NCI-H1436 (cell line): ENCODE measurements at places on chromosomes 2 and 18.

DNA sequence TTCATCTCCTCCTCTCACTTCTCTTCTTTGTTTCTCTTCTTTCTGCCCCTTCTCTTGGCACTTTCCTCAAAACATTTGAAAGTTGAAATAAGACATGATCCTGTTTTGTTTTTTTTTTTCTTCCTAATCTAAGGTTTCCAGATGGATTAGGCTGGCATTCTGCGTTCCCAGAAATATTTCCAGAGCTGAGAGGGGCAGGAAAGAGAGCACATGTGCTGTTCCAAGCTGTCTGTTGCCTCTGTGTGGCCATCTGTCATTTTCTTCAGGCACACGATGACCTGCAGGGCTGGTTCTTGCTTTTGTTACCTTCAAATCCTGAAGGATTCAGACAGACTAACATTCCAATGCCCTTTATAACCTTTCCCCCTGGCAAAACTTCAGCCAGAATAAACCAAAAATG is 142.9 kb downstream of the RNF144A start:
- no peak for DNase-seq

DNA sequence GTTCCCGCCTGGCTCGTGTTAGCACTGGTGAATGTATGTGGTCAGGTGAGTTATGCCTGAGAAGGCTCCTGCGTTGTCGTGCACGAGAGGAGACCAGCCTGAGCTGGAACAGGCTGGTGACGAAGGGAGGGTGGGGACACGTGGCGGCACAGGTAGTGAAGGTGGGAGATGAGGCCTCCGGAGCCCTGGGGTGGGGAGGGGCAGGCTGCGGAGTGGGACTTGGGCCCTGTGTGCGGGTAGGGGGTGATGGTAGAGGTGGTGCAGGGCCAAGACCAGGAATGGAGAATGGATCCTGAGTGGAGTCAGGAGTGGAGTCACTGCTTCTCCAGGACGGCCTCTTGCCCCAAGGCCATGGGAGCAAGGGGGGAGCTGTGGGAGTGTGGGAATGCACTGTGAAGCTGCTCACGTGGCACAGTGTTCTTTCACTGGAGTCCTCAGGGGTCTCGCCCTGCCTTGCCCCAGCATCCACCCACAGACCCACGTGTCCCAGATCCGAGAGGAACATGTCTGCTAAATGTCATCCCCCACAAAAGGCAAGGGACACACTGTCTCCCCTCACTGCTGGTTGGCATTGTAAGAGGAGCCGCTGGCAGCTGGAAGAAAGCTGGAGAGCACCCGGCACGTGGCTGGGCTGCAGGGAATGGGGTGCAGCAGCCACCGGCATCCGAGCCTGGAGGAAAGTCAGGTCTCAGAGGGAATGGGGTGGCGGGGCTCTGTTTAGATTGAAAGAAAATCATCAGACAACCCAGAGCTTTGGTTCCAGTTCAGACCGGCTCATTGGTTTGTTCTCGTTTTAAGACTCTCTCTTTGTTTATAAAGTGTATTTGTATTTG is 63.7 kb downstream of the CYP26B1 start:
- DNase-seq = no peak

- DNase-seq = no peak
These were observed 24.9 kb downstream of the FHL2 start for GRCh38 chr2:105373895-105374401.

DNA sequence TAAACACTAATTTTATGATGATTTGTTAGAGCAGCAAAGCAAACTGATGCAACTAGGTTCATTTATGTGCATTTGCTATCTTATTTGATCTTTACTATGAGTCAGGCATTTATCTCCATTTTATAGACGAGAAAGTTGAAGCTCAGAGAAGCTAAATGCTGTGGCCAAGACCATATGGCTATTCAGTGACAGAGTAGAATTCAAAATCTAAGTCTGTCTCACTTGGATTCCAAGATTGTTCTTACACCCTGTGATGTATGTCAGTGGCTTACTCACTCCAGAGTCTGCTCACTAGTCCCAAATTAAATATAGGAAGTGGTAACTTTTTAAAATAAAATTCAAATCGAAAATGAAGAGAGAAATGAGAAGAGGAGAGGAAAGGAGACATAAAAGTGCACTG is 114.0 kb upstream of the DDX18 start:
- no peak for DNase-seq

DNA sequence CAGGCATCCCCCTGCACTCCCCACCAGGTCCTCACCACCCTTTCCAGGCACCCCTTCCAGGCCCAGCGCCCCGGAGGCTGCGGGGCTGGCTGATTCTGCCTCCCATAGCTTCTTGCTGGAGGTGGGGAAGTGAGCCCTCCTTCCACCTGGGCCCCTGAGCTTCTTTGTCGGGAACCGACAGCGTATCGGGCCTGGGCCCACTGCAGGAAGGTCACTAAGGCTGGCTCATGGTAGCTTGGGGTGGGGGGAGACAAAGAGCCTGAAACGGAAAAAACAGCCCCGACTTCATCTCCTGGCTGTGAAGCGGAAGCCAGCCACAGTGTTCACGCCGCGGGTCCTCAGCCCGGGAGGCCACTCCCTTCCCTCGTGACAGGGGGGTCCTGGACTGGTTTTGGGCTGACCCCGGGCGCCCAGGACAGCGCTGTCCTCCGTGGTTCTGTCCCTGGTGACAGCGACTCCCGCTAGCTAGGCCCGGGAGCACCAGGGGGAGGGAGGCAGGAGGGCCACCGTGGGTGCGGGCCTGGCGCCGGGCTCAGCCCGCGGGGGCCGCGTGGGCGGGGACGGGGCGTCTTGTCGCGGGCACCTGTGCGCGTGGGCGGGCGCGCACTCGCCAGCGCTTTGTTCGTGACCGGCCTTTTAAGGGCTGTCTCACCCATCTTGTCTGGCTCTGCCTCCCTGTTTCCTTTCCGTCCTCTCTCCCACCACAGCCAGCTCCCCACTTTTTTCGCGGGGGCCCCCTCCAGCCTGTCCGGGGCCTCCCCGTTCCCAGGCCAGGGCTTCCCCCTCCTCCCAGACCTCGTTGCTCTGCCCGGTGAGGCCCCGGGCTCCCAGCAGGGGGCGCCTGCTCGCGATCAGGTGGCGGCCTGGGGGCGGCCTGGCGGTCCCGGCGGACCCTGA is 64.9 kb downstream of the DNMT3A start:
- no peak for DNase-seq

GRCh38 chr2:106147159-106147558 is 46.9 kb downstream of the UXS1 start:
- DNase-seq = no peak

- no peak for DNase-seq
These were observed 62.6 kb upstream of the STK17B start for GRCh38 chr2:196233805-196234475.

DNA sequence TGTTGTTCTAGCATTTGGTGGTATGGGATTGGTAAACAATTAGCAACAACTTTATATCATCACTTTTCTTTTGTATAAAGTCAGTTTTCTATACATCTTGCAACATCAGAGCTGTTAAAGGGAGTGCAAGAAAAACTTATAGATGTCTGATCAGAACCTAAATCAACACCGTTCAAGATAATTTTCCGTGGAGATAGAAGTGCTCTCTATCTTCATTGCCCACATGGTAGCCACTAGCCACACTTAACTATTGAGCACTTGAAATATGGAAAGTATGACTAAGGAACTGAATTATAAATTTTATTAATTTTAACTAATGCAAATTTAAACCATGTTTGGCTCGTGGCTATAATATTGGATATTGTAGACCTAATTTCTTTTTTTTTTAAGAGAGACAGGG is 5.2 kb downstream of the TTC27 start:
- DNase-seq = no peak

- no peak for DNase-seq
These were observed 5.3 kb downstream of the LHCGR start for GRCh38 chr2:48750128-48750739.

GRCh38 chr2:47019961-47020681 is 104.5 kb upstream of the MCFD2 start:
- no peak for DNase-seq

DNA sequence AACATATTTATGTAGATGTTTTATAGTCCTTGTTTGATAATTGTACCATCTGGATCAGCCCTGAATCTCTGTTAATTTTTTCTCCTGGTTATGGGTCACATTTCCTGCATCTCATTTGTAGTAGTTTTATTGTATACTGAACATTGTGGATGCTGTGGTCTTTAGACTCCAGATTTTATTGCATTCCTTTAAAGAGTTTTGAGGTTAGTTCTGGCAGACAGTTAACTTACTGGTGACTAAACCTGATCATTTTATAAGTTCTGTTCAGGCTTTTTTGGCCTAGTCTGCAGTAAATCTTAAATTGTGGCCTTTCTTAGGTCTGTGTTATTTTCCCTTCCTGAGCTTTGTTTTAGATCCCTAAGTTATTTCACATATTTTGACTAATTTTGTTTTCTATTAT is 84.3 kb downstream of the FANCL start:
- no peak for DNase-seq

DNA sequence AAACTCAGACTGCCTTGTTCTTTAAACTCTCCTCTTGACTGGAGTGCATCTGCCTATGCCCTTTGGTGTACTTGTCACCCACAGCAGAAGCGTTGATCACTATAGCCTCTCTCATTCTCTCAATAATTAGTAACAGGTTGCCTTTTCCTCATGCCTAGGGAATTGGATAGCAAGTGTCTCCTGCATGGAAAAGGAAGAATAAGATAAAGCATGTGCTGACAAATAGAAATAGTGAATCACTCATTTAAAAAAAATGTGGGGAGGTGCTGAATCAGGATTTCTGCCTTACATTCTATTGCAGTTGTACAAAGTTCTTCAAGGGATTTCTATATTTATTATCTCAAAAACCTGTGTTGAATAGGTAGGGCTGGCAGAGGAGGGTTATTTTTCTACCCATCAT is 323.0 kb downstream of the TXNL1 start:
- DNase-seq = no peak

GRCh38 chr18:59279193-59279592 is 5.9 kb upstream of the RAX start:
- no peak for DNase-seq

DNA sequence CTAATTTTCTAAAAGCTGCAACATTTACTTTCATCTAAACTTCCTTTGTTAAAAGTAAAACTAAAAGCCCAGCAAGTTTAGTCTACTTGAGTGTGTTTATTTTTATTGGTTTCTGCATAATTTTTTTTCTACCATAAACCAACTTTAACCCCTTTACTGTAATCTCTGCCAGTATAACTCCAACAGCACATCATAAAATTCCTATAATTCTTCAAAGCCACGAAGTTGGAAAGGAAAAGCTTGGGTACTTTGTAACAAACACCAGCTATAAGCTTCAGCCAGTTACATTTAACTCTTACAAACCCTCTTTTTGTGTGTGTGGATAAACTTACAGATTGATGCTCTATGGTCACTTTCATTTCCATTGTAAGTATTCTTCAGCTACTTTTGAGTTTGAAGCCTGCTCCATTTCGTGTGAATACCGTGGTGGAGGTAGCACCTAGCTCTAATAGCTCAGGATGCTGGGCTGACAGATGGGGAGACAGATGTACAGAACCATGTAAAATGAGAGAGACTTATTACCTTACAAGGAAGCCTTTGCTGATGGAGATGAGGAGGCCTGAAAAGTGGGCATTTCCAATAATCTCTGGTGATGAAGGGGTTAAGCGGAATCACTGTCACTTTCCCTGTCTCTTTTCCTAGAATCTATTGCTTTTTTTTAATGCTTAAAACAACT is 42.5 kb downstream of the ZEB2 start:
- DNase-seq = no peak

DNA sequence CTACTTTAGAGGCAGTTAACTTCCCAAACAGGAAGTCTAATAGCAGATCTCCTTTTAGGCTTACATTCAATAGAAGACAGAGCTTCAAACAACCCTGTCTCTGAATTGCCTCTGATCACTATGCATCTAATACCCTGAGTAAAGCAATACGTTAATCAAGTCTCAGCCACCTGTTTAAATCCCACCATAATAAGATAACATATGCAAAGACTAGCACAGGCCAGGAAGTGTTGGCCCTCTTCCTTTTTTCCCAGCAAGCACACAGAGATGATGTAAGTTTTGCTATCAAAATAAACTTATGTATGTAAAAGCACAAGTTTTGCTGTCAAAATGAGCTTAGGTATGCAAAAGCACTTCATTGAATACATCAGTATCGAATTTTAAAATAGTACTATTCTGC is 385.5 kb downstream of the RND3 start:
- DNase-seq = no peak

GRCh38 chr18:34001376-34001775 is 223.3 kb downstream of the NOL4 start:
- DNase-seq = no peak

- no peak for DNase-seq
These were observed 410.9 kb upstream of the CYRIA start for GRCh38 chr2:17076533-17076932.

- DNase-seq = no peak
These were observed 13.2 kb upstream of the RAB27B start for GRCh38 chr18:54815086-54815485.

- DNase-seq = no peak
These were observed 36.4 kb upstream of the PHLPP1 start for GRCh38 chr18:62678847-62679485.

DNA sequence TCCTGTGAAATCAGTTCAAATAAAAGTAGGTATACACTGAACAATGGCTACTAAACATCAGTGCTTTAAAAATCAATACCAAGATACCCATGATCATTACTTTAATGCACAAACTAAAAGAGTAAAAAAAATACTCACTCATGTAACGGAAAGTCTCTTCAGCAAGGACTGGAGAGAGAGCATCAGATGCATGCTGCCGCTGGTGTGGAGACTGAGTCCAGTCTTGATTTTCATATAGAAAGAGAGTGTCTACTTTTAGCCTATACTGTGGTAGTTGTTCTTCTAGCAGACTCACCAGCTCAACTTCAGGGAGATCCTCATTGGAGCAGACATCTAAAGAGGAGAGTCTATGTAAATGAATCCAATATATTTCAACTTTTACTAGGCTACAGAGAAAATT is 44.0 kb downstream of the TRAK2 start:
- no peak for DNase-seq

GRCh38 chr2:231795525-231796327 is 9.5 kb downstream of the COPS7B start:
- DNase-seq = no peak

- DNase-seq = no peak
These were observed 104.9 kb upstream of the MGAT5 start for GRCh38 chr2:134148843-134149472.

GRCh38 chr2:195561116-195561921 is 95.7 kb upstream of the SLC39A10 start:
- no peak for DNase-seq

GRCh38 chr2:56191617-56192016 is 7.8 kb downstream of the CCDC85A start:
- peak; percentile 44 for DNase-seq
